ENCODE measurements at places on chromosomes 13 and 19.

DNA sequence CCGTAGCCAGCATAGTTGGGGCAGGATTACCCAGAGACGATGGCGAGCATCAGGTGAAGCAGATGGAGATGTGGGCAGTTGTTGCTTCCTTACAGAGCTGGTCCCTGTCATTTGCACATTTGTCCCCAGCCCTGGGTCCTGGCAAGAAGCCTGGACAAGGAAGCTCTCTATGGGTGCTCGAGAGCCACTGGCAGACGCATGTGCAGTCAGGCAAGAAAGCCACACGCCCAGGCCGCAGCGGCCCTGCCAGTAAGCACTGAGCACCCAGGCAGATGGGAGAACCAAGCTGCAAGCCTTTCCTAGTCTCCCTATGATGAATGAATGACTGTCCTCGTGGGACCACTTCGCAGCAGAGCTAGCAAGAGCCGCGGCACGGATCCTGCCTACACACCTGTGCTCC lies 182.8 kb downstream of the FOXO1 start:
- no peak overlapping the region for H3K27ac ChIP-seq
- H3K4me1 ChIP-seq: no peaks in the 10 kb centered on the region
- H3K4me3 ChIP-seq: no peak overlapping the region
- H3K36me3 ChIP-seq: no peaks in the 10 kb centered on the region
- no peak for DNase-seq

DNA sequence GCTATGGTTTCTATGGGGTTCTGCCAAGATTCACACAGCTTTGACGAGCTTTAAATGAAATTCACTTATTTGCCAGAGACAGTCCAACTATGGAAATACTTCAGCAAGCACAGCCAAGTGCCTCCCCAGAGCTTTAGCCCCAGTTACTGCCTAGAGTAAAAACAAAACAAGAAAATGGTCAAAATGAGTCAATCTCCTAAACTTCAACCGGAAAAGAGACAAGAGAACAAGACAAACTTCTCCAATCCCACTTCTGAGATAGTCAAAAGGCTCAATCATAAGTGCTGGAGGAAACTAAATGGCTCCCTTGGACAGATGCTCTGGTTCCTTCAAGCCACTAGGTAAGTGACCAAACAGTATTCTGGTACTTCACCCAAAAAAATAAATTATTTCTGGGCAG lies 65.8 kb downstream of the KATNAL1 start:
- peak overlapping the region; percentile 18 for H3K27ac ChIP-seq
- H3K36me3 ChIP-seq: no peaks in the 10 kb centered on the region
- peak; percentile 57 for DNase-seq
- no peak overlapping the region for H3K4me3 ChIP-seq
- H3K4me1 ChIP-seq: no peaks in the 10 kb centered on the region

DNA sequence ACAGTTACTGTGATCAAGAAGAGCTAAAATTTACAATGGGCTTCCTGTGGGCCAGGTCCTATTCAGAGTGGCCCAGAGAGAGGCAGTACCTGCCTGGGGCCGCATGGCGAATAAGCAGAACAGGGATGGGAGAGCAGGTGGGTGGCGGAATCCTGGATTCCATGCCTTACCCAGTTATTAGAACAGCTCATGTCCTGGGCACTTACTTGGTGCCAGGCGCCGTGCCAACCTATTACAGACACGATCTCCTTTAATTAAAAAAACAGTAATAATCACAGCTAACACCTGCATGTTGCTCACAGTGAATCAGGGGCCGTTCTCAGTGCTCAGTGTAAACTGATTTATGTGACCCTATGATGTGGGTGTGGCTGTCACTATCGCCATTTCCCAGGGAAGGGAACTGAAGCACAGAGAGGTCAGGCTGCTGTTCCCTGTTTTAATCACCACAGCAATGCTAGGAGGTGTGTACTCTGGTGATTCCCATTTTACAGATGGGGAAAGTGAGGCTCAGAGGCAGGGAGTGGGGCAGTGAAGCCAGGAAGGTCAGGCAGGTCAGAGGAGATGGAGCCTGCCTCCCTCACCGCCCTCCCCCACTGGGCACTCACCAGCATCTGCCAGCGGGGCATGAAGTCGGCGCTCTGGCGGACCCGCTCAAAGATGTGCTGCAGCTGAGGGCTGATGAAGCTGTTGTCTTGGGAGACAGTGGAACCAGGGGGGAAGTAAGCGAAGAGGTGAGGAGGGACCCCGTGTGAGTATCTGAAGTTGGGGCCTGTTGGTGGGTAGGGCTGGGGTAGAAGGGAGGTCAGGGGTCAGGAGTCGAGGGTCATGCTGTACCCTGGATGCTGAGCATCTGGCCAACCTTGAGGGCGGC lies 12.0 kb downstream of the COQ8B start:
- H3K4me3 ChIP-seq: no peak overlapping the region
- DNase-seq: peak; percentile 73
- H3K4me1 ChIP-seq: peaks cover 7% of the 10 kb centered on the region
- no peak overlapping the region for H3K27ac ChIP-seq
- H3K36me3 ChIP-seq: peaks cover 44% of the 10 kb centered on the region
- H3K27me3 ChIP-seq: no peaks in the 10 kb centered on the region

DNA sequence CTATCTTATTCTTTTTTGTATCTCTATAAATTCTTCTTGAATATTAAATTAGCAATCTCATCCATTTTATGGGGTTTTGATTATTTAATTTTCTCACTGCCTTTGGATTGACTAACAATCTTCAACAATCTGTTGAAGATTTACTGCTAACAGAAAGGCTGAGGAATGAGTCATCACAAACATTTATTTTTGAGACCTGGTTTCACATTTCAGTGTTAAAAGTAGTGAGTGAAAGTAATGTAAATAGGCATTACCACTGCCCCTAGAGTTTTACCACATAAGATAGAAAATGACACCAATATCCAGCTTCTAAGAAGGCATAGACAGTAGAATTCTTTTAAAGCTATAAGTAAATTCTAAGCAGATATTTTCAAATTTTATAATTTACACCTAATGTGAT lies 472.8 kb downstream of the OLFM4 start:
- DNase-seq: no peak
- H3K27me3 ChIP-seq: no peaks in the 10 kb centered on the region
- H3K4me1 ChIP-seq: no peaks in the 10 kb centered on the region
- no peak overlapping the region for H3K4me3 ChIP-seq
- no peak overlapping the region for H3K27ac ChIP-seq
- H3K36me3 ChIP-seq: no peaks in the 10 kb centered on the region

DNA sequence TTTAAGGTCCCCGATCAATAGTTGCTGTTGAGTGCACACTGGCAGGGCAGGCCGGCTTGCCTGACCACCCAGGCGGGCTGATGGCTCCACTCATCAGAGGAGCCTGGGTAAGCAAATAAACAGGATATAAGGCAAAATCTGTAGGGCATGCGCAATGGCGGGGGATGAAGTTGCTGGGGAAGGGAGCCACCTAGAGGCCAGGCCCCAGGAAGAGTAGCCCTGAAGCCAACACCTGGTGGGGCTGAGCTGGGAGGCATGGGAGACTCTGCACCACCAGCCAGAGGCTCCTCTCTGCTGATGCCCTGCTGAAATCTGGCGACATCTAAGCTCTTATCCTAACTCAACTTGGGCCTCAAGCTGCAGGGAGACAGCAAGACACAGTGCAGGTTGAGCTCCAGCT lies 324.3 kb downstream of the ZNF536 start:
- no peaks in the 10 kb centered on the region for H3K36me3 ChIP-seq
- H3K4me1 ChIP-seq: no peaks in the 10 kb centered on the region
- peaks cover 12% of the 10 kb centered on the region for H3K27me3 ChIP-seq

- no peak for DNase-seq
- H3K4me3 ChIP-seq: no peak overlapping the region
- H3K4me1 ChIP-seq: no peaks in the 10 kb centered on the region
- H3K27ac ChIP-seq: no peak overlapping the region
- H3K27me3 ChIP-seq: no peaks in the 10 kb centered on the region
These were observed 44.7 kb downstream of the TDRD3 start for GRCh38 chr13:60441761-60442160.

DNA sequence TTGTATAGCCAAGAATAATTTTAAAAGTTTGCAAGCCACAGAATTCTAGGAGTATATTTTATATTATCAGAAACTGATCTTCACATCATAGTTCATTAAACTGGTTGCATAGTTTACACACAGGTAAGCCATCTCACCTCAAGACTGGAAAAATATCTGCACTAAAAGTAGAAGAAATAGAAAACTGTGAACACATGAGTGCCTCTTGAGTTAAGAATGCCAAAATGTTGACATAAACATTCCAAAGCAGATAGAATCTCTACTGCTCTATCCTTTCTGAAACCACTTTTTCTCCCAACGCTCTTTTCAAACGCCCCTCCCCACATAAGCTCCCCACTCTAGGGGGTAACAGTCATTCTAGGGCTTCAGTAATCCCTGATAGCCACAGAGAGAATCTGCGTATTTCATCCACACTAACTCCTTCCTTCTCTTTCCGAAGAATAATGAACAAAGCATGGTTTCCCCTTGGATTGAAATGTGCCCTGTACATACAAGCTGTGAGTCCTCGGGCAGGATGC lies 201.5 kb downstream of the IRS2 start:
- H3K27me3 ChIP-seq: no peaks in the 10 kb centered on the region
- H3K4me3 ChIP-seq: no peak overlapping the region
- no peak overlapping the region for H3K27ac ChIP-seq
- H3K36me3 ChIP-seq: no peaks in the 10 kb centered on the region
- DNase-seq: no peak

DNA sequence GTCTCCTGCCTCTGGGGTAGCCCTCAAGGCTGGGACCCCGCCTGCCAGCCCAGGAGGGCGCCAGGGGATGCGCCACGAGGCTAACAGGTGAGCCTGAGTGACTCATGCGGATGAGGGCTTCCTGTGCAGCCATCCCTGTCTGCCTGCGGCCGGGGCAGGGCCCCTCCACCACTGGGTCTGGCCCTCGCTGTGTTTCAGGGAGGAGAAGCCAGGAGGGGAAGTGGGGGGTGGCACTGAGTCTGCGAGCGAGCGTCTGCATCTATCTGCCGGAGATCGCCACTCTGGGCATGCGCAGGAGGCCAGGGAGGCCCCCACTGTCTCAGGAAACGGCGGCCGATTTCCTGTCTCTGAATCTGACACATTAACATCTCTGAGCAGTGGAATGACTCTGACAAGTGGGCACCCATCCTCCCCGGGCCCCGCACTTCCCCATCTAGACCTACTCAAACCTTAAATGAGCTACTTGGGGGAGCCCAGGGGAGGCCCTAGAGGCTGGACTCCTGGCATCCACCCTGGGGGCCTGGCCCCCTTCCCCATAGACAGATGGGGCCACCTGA lies 19.7 kb downstream of the RFX1 start:
- H3K27ac ChIP-seq: peak overlapping the region; percentile 30
- peak; percentile 100 for DNase-seq
- no peaks in the 10 kb centered on the region for H3K27me3 ChIP-seq

DNA sequence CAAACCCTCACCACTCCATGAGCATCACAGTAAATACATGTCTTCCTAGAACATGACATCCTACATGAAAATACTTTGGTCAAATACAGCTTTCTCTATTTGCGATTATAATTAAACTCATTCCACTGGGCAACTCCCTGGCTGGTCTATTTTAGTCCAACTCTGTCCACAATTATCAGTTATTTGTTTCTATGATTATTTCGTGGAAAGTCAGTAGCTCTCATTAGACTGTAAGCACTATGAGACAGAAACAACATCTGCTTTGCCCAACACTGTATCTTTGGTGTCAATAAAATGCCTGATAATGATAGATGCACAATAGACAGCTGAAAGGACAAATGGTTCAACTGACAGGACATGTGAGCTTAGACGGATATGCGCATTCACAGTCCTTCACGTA lies 292.0 kb downstream of the KLF12 start:
- no peak for DNase-seq
- no peak overlapping the region for H3K4me3 ChIP-seq
- no peaks in the 10 kb centered on the region for H3K27me3 ChIP-seq
- H3K4me1 ChIP-seq: peaks cover 5% of the 10 kb centered on the region
- H3K27ac ChIP-seq: no peak overlapping the region
- peaks cover 14% of the 10 kb centered on the region for H3K36me3 ChIP-seq

- H3K27me3 ChIP-seq: no peaks in the 10 kb centered on the region
- no peak overlapping the region for H3K27ac ChIP-seq
- H3K4me3 ChIP-seq: no peak overlapping the region
- peak; percentile 65 for DNase-seq
- peaks cover 17% of the 10 kb centered on the region for H3K36me3 ChIP-seq
These were observed 9.9 kb downstream of the PLEKHF1 start for GRCh38 chr19:29675120-29675649.

- no peaks in the 10 kb centered on the region for H3K4me1 ChIP-seq
- peak; percentile 84 for DNase-seq
- H3K36me3 ChIP-seq: no peaks in the 10 kb centered on the region
These were observed 5.0 kb downstream of the SOX1 start for GRCh38 chr13:112071723-112072533.

DNA sequence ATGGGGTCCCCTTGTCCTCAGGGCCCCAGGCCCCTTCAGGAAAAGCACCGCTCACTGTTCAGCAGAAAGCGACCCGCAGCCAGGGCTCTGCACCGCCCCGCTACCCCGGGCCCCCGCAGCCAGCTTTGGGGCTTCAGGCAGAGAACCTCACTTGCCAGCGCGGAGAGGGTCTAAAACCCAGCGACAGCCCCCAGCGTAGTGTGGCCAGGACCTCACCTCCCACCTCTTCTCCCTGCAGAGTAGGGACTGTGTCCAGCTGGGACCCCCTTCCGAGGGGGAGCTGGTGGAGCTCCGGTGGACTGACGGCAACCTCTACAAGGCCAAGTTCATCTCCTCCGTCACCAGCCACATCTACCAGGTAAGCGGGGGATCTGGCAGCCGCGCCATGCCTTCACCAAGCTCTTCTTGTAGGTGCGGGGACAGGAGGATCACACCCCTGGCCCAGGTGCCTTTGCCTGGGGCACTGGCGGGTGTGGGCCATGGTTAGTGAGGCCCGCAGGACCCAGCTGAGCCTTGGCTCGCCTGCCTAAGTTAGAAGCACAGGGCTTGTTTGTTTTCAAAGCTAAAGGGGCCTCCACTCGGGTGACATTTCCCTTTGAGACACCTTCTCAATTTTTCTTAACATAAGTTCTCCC lies 175.7 kb downstream of the KDM4B start:
- H3K36me3 ChIP-seq: no peaks in the 10 kb centered on the region
- DNase-seq: peak; percentile 86
- H3K27ac ChIP-seq: no peak overlapping the region
- H3K4me3 ChIP-seq: no peak overlapping the region

DNA sequence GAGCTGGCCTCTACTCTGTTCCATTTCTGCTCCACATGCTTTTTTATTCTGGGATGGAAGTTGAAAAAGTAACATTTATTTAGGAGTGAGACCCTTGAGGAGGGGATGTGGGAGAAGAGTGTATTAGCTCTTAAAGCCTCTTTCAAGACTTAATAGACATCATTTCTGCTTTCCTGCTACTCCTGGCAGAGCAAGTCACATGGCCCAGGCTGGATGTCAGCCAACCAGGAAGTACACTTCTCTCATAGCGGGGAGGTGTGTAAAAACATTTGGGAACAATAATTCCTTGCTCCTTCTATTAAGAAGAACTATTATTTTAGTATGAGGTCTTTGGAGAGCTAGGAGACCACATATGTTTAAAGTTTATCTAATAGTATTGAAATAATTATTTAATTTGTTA lies 40.6 kb upstream of the FAM216B start:
- H3K27me3 ChIP-seq: no peaks in the 10 kb centered on the region
- H3K36me3 ChIP-seq: no peaks in the 10 kb centered on the region
- H3K4me1 ChIP-seq: no peaks in the 10 kb centered on the region
- H3K4me3 ChIP-seq: no peak overlapping the region
- no peak overlapping the region for H3K27ac ChIP-seq
- peak; percentile 17 for DNase-seq

- H3K27ac ChIP-seq: no peak overlapping the region
- no peaks in the 10 kb centered on the region for H3K4me1 ChIP-seq
- H3K27me3 ChIP-seq: no peaks in the 10 kb centered on the region
- no peak for DNase-seq
These were observed 57.3 kb downstream of the AKAP11 start for GRCh38 chr13:42329239-42329638.

All from osteoblast (primary cell).